ENCODE measurements at places on chromosomes 5 and 9.

- no peak for DNase-seq
Observed at GRCh38 chr5:37034955-37035354, 158.4 kb downstream of the NIPBL start.

DNA sequence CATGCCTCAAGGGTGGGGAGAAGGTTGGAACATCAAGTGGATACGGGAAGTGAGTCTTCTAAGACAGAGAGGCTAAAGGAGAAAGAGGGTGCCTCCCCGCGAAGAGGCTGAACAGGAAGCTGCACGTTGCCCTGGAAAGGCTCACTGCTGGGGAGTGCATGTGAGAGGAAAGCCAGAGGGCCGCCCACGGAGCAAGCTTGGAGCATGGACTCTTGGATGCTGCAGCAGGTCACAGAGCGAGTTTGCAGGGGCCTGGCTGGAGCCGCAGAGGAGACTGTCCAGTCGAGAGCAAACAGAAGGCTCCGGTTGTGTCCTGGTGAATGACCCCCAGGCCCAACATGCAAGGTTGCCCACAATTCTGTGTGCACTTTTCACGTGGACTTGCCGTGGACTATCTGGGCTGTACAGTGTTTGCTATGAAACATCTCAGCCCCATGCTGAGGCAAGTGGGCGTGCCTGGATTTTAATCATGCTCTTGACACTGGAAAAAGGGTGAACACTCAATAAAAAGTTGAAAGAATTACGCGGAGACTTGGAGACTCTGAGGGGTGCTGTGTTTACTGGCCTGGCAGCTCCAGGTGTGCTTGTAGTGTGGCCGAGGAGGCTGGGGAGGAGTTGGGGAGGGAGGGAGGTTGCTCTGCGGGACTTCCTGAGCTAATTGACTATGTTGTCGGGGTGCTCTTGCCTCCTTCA, 54.5 kb upstream of the GARNL3 start:
- no peak for DNase-seq

- DNase-seq, result no peak
Observed at GRCh38 chr5:78896132-78896531, 89.0 kb downstream of the ARSB start.

- DNase-seq, result peak; percentile 40
Observed at GRCh38 chr5:72296256-72296655, 23.8 kb downstream of the MRPS27 start.

DNA sequence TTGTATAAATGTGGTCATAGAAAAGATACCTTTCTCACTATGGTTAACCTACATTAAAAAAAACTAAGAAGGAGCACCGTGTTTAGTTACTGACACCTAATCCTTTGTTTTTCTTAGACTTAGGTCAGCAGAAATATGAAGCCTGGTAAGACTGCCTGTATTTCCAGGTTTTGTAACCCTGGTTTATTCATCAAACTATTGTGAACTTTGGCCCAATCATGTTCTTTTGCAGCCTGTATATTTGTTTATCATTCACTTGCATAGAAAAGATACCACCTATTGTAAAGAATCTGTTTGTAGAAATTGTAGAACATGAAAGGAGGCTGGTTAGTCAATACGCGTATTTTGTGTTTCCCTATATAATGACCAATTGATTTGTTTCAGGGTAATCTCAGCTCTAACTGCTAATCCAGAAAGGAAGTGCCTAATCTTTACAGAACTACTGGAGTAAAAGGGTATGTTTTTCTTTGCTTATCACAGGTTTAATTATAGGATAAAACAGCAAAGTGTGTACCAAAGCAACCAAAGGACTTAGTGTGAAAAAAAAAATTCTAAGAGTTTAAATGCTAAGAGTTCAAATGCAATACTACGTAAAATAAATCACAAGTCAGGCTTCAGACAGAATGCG, 103.6 kb downstream of the LURAP1L start:
- DNase-seq, result no peak

DNA sequence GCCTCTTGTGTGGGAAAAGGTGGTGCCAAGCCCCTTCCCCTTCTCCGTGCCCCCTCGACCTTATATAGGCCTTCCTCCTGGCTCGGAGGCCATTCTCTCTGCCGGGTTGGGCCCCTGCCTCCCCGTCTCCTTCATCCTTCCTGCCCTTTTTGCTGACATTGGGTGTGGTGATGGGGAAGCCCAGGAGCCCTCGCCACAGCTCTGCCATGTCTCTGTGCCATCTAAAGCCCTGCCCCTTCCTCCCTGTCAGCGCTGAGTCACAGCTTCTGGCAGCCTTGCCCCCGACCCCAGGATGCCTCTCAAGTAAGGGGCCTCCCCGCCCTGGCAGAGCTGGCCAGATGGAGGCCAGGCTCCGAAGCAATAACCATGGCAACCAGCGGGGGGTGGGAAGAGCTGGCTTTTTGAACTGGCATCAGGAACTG, 30.4 kb downstream of the JADE2 start:
- DNase-seq, result peak; percentile 68

- DNase-seq, result no peak
Observed at GRCh38 chr9:21972361-21972760, 21.8 kb downstream of the CDKN2A start.

DNA sequence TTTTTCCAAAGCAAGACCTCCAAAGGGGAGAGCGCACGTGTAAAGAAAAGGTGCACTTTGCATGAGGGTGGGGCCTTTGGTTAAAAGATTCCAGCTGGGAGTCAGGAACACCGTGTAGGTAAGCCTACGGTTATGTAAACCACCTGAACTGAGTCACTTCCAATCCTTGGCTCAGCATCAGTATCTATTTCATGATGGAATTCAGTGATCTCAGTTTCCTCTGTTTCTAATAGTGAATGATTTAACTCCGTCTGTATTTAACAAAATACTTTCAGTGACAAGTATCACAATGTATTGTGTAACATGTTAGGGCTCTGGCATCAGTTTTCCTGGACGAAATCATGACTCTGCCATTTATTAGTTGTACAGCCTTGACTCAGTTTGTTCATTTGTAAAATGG, 1.3 kb upstream of the SVEP1 start:
- DNase-seq, result no peak

DNA sequence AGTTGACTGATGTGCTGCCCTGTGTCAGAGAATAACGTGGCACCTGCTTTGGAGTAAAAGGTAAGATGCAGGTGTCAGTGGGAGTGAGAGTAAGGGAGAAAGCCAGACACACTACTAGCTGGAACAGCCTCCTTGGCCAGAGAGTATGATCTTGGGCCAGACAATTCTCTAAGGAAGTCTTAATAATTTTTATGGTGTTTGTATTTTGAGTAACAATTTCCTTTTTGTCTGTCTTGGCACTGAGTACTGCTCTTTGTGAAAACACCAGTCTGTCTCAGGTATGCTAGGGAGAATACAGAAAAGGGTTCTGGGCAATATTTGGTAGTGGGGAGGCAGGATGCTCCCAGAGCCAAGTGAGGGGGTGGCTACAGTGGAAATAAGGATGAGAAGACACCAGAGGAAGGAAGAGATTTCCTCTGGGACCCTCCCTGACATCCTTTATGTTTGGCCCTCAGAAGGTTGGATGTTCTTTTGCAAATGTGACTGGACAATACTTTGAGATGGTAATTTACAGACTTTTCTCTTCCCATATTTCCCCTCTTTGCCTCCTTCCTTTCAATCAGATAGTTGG, 20.6 kb upstream of the PRDM6 start:
- DNase-seq, result no peak

GRCh38 chr5:90786756-90787155, 228.2 kb downstream of the ADGRV1 start:
- no peak for DNase-seq

GRCh38 chr5:132207778-132208177, 19.9 kb downstream of the P4HA2 start:
- no peak for DNase-seq

GRCh38 chr5:82523633-82524032, 245.5 kb upstream of the RPS23 start:
- DNase-seq, result no peak

- no peak for DNase-seq
Observed at GRCh38 chr5:73321757-73322436, 126.7 kb downstream of the FOXD1 start.

DNA sequence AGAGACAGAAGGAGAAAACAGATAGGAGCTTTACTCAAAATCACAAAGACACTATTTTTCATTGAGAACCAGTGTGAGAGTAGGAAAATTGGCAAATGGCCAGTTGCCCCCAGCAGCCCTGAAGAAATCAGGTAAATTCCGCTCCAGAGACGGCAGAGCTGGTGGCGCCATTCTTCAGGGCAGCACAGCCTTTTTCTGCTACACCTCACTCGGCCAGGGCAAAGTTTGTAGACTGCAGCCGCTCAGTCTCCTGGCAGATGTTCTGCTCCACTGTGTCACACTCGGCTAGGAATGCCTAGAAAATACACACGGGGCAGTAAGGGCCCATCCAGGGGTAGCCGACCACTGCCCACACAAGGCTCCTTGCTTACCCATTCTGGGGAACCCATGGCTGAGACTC, 9.5 kb downstream of the BAG1 start:
- no peak for DNase-seq

- DNase-seq, result no peak
Observed at GRCh38 chr5:75091597-75091996, 39.2 kb upstream of the GCNT4 start.

Data from NAMALWA (cell line).